A549 treated with Hydrocortisone at 1 μM for 4 hours (cell line): ENCODE measurements at places on chromosomes 6 and 20. TPM values are rescaled to one million over a fixed set of nuclear protein-coding genes. Genes with fewer than 3 reads are reported as not detected.

The LRFN2 gene
- total RNA-seq: 0.02 TPM in 1 of 5 replicates, not detected in the others

The CNR1 gene
- total RNA-seq: 1.3 to 1.9 TPM (median 1.7 TPM) in 5 replicates

The PPP1R16B gene
- total RNA-seq: 0.08 to 0.22 TPM (median 0.14 TPM) in 5 replicates

The INSM1 gene
- total RNA-seq: not detected in 5 replicates

The SRMS gene
- 0.11 to 0.15 TPM (median 0.13 TPM) in 5 replicates for total RNA-seq

The ABRACL gene
- 46.2 to 54.8 TPM (median 46.9 TPM) in 5 replicates for total RNA-seq

The OLIG3 gene
- total RNA-seq: not detected in 5 replicates

The OR2H2 gene
- not detected in 5 replicates for total RNA-seq

The WFDC10B gene
- total RNA-seq: not detected in 5 replicates

The CDH26 gene
- 0.06 to 0.30 TPM (median 0.13 TPM) in 5 replicates for total RNA-seq

The GSS gene
- total RNA-seq: 55.9 to 60.4 TPM (median 57.3 TPM) in 5 replicates

The CAPN11 gene
- total RNA-seq: 0.05 to 0.06 TPM (median 0.05 TPM) in 3 of 5 replicates, not detected in the others

The TXLNB gene
- not detected in 5 replicates for total RNA-seq

The PNPLA1 gene
- 0.08 TPM in 1 of 5 replicates, not detected in the others for total RNA-seq

The SLC22A23 gene
- 8.4 to 10.0 TPM (median 9.3 TPM) in 5 replicates for total RNA-seq

The EPHA7 gene
- total RNA-seq: 0.05 to 0.15 TPM (median 0.09 TPM) in 5 replicates

The MYH7B gene
- 0.02 to 0.12 TPM (median 0.09 TPM) in 5 replicates for total RNA-seq

The THEMIS gene
- not detected in 5 replicates for total RNA-seq

The UBR2 gene
- total RNA-seq: 6.0 to 8.5 TPM (median 6.9 TPM) in 5 replicates

The TINAG gene
- total RNA-seq: not detected in 5 replicates

The MTG2 gene
- total RNA-seq: 33.3 to 41.8 TPM (median 36.8 TPM) in 5 replicates

The OPN5 gene
- not detected in 5 replicates for total RNA-seq

The RIPOR3 gene
- not detected in 5 replicates for total RNA-seq

The ACTL10 gene
- total RNA-seq: 0.06 TPM in 2 of 5 replicates, not detected in the others

The ZNF165 gene
- 0.74 to 1.1 TPM (median 0.86 TPM) in 5 replicates for total RNA-seq

The CYP39A1 gene
- total RNA-seq: 0.05 TPM in 1 of 5 replicates, not detected in the others

The CCR6 gene
- 0.09 TPM in 1 of 5 replicates, not detected in the others for total RNA-seq

The MEP1A gene
- 0.05 TPM in 1 of 5 replicates, not detected in the others for total RNA-seq

The GABRR1 gene
- total RNA-seq: not detected in 5 replicates

The CNKSR3 gene
- total RNA-seq: 7.2 to 10.7 TPM (median 7.9 TPM) in 5 replicates

The LHFPL5 gene
- total RNA-seq: 0.09 to 0.15 TPM (median 0.12 TPM) in 3 of 5 replicates, not detected in the others

The COX4I2 gene
- total RNA-seq: not detected in 5 replicates

The GUCA1A gene
- not detected in 5 replicates for total RNA-seq

The KPNA5 gene
- 1.00 to 2.4 TPM (median 1.4 TPM) in 5 replicates for total RNA-seq

The GRIK2 gene
- total RNA-seq: 0.29 to 0.47 TPM (median 0.36 TPM) in 5 replicates

The ADGRF1 gene
- total RNA-seq: 0.05 TPM in 1 of 5 replicates, not detected in the others

The LY6G6F gene
- total RNA-seq: not detected in 5 replicates

The PAK5 gene
- not detected in 5 replicates for total RNA-seq

The GSTA2 gene
- 0.10 TPM in 1 of 5 replicates, not detected in the others for total RNA-seq

The TRIM40 gene
- not detected in 5 replicates for total RNA-seq

The LY6G6C gene
- total RNA-seq: 0.13 to 0.18 TPM in 2 of 5 replicates, not detected in the others

The ARFGEF2 gene
- total RNA-seq: 11.3 to 17.6 TPM (median 14.4 TPM) in 5 replicates

The RAET1E gene
- total RNA-seq: 1.9 to 3.3 TPM (median 2.8 TPM) in 5 replicates

The HLA-DPA1 gene
- 0.08 to 0.25 TPM in 2 of 5 replicates, not detected in the others for total RNA-seq

The MDN1 gene
- total RNA-seq: 10.1 to 14.0 TPM (median 11.8 TPM) in 5 replicates

The EYA2 gene
- 2.0 to 2.6 TPM (median 2.4 TPM) in 5 replicates for total RNA-seq

The SNAP91 gene
- total RNA-seq: 0.06 to 0.35 TPM (median 0.28 TPM) in 5 replicates

The NRSN1 gene
- not detected in 5 replicates for total RNA-seq
